HuH-7.5 (cell line): ENCODE measurements at places on chromosomes 7 and 10.

DNA sequence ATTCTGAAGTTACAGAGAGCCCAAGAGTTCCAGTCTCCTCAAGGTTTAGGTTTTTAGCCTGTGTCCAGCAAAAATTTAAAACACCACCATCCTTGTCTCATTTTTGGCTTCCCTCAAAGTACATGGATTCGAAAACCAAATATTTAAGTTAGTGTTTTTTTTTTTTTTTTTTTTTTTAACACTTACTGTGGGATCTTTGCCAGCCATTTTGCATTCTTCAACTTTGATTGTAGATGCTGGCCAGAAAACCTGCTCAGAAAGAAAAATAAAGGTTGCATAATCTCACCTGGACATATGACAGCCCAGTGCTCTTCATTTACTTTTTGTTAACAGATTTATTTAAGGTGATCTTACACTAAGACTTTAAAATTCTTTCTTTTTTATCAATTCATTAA, 91.6 kb downstream of the SEMA3C start:
- no peak for DNase-seq

GRCh38 chr10:105585753-105586152, 944.7 kb downstream of the SORCS3 start:
- no peak for DNase-seq

DNA sequence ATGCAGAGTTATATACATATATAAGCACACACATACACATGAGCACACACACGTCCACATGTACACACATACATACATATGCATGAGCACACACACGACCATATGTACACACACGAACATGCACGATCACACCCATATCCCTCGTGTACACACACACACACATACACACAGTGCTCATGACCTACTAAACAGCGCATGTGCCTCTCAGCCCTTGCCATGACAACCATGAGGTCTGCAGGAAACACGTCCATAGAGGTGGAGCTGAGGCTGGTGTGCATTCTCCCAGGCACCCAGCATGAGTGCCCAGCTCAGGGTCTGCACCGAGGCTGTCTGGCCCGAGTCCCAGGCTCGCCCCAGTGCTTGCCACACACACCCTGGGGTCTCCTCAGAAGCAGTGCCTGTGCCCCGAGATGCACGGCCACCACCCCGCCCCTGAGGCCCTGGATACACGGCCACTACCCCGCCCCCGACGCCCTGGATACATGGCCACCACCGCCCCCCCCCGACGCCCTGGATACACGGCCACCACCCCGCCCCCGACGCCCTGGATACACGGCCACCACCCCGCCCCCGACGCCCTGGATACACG, 529.6 kb downstream of the DNAJB6 start:
- DNase-seq: no peak

GRCh38 chr7:82605247-82605864, 161.8 kb upstream of the CACNA2D1 start:
- DNase-seq: no peak

GRCh38 chr10:88989423-88989822, 1.2 kb upstream of the FAS start:
- no peak for DNase-seq

DNA sequence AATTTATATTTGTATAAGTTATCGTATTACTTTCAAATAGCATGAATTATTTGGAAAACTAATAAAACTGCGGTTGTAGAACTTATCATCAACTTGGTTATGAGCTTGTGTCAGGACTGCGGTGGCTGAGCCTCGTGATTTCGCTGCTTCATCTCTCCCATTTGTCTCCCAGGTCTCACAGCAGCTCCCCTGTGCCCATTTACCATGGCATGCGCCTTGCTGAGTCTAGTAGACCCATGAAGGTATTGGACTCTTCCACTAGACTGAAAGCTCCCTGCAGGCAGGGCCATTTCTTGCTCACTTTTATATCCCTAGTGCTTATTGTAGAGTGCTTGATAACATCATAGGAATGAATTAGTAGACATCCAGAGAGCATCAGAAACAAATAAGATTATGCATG, 53.9 kb downstream of the CPXM2 start:
- DNase-seq: no peak

- DNase-seq: no peak
Observed at GRCh38 chr10:49601857-49602256, 8.3 kb upstream of the SLC18A3 start.

DNA sequence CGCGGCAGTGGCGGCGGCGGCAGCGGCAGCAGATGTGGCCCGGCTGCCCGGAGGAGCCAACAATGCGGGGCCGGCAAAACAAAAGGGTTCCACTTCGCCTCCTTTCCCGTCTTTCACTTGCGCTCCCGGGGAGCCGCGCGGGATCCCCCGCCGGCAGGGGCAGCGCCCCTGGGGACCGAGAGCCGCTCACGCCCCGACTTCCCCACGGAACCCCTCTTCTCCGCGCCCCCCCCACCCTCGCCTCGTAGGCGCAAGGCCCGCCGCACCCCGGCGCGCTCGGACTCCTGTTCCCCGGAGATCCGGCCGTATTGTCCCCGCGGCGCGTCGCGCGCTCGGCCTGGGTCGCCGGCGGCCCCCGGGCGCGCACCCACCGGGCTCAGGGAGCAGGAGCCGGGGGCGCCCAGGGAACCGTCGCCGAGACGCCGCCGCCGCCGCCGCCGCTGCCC, 854 bp downstream of the CTBP2 start:
- DNase-seq: peak; percentile 50
